Stimulated activated CD4-positive, alpha-beta T cell treated with anti-CD3 and anti-CD28 coated beads, Interleukin-15, amount 100 ng/mL, for 48 hours (primary cell): ENCODE measurements at places on chromosomes 1 and 21.

GRCh38 chr1:240170806-240171205, 79.1 kb downstream of the FMN2 start:
- DNase-seq = no peak

DNA sequence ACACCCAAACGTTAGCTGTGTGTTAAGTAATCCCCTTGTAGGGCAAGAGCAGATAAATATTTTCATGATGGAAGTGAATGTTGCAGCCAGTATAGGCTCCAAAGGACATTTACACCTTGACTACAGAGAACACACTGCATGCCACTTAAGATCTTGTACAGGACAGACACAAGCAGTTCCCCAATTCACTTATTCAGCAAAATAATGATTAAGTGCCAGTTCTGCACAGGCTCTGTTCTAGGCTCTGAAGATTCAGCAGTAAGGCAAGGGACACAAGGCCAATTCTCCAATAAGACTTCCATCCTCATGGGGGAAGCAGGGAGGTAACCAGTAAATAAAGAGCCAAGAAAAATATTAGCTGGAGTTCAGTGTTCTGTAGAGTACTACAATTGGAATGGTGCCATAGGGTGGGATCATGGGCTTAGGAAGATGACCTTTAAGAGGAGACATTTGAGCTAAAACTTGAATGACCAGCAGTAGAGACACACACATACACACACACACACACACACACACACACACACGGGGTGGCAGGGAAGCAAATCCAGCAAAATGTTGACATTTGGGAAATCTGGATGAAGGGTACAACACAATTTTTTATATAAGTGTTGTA, 199.9 kb upstream of the JUN start:
- no peak for DNase-seq

DNA sequence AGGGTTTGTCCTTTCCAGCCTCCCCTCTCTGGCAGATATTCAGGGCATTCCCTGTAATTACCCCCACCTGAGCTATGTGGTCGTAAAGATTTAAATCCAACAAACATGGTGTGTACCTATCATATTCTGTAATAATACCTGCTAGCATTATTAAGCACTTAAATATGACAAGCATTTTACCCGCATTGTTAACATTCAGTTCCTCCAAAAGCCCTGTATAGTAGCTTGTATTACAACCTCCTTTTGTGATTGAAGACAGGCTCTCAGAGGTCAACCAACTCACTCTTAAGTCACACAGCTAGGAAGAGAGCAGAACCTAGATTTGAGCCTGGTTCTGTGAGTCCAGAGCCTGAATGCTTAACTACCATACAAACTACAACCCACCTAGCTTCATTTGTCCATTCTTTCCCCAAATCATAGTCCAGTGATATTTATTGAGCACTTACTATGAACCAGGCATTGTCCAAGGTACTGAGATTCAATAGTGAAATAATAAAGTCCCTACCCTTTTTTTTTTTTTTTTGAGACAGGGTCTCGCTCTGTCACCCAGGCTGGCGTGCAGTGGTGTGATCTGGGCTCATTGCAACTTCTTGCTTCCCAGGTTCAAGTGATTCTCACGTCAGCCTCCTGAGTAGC, 13.8 kb upstream of the KDM4A start:
- no peak for DNase-seq

- peak; percentile 53 for DNase-seq
Measured at GRCh38 chr1:5509664-5510452, 482.4 kb downstream of the NPHP4 start.

- no peak for DNase-seq
Measured at GRCh38 chr1:112866151-112866550, 89.8 kb downstream of the SLC16A1 start.

- no peak for DNase-seq
Measured at GRCh38 chr1:15303935-15304334, 56.9 kb downstream of the FHAD1 start.

GRCh38 chr1:44422161-44422560, 17.1 kb downstream of the RNF220 start:
- no peak for DNase-seq

DNA sequence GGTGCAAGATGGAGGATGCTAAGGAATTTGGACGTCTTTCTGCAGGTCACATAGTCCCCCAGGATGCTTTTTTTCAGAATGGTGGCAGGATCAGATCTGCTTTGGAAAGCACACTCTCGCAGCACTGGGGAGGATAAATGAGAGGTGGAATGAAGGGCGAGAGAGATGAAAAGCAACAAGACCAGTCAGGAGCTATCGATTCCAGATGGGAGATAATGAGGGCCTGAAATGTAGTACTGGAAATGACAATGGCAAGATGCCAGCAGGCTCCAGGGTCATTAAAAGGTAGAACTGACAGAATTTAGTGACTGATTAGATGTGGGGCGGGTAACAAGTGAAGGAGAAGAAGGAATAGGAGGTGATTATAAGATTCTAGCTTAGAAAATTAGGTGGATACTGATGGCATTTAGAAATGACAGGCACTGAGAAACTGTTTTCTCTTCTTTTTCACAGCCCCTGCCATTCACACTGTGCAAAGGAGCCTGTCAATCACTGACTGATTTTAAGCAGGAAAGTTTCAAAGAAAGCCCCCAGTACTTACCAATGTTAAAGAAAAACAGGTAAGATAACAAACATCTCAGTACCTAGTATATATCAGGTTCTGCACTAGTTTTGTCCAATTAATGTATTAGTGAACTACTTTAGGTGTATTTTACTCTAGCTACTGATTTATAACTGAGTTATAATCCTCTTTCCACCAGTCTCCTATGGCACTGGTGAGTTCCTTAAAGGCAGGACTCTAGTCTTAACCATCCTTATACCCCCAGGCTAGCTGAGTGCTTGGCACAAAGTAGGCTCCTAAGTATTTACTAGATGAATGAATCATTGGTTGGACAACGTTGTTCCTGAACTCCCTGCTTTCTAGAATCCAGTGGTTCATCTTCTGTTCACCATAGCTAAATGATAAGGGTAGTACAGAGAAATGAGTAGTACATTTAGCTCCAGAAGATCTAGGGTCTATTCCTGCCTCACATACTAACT, 9.2 kb downstream of the PIGM start:
- no peak for DNase-seq

GRCh38 chr1:155012776-155013602, 10.4 kb downstream of the ZBTB7B start:
- no peak for DNase-seq

DNA sequence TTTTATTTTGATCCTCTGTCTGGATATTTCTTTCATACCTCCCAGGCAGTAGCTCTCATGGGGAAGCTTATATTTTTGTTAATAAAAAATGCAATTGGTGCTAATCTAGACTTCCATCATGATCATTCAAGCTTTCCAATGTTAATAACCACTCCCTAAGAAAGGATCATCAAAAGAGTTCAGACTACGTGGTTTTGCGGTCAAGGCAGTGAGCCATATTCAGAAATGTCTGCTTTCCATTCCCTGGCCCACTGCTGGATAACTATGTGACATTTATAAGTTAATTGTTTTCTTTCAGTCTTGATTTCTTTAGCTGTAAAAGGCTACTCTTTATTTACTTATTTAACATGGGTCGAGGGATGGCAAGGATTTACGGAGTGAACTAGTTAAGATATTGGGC, 414.6 kb downstream of the LMO4 start:
- DNase-seq = no peak

- no peak for DNase-seq
Measured at GRCh38 chr1:223079498-223079897, 63.5 kb downstream of the TLR5 start.

GRCh38 chr1:5481889-5482288, 510.3 kb downstream of the NPHP4 start:
- DNase-seq = peak; percentile 10

DNA sequence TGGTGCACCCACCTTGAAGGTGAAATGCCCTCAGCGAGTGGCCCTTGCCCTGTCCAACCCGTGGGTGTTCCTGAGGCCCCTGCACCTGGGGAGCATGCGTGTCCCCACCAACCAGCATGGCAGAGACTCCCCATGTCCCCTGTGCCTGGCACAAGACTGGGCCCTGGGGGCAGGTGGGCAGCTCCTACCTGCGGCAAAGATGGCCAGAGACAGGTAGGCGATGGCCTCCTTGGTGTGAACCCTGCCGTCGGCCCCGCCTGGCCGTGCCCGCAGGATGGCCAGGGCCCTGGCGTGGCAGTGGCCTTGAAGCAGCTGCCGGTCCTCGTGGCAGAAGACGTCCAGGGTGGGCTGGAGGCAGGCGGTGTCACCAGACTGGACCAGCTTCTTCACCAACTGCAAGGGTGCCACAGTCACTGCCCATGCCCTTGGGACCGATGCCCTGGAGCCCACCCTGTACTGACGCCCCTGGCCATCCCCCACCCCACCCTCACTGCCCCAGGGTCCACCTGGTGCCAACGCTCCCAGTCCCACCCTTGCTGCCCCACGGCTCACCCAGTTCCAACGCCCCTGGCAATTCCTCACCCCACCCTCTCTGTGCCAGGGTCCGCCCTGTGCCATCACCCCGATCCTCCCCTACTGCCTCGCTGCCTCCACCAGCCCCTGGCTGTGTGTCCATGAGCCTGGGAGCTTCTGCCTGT, 15.7 kb downstream of the TTC34 start:
- DNase-seq = no peak

- DNase-seq = no peak
Measured at GRCh38 chr1:199029855-199030254, 391.0 kb downstream of the PTPRC start.

- DNase-seq = no peak
Measured at GRCh38 chr1:230768903-230769570, 21.8 kb downstream of the CAPN9 start.

- no peak for DNase-seq
Measured at GRCh38 chr1:246117066-246117791, 389.9 kb downstream of the SMYD3 start.

DNA sequence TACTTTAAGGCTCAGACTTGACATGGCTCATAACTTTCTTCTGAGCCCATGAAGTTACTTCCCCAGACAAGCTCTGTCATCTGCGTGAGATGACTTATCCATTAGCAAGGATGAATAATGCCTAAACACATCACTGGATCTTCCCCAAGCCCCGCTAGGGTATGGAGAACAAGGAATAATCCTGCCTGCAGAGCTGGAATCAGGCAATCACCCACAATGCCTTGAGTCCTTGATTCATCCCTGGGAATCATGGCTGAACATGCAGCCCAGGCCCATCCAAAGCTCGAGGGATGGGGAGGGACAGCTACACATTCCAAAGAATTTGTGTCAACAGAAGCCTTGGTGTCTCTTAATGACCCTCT, 131.7 kb downstream of the PSMG1 start:
- DNase-seq = no peak

- no peak for DNase-seq
Measured at GRCh38 chr1:170593173-170594011, 61.4 kb downstream of the GORAB start.

- no peak for DNase-seq
Measured at GRCh38 chr1:12098786-12099185, 35.7 kb downstream of the TNFRSF8 start.

DNA sequence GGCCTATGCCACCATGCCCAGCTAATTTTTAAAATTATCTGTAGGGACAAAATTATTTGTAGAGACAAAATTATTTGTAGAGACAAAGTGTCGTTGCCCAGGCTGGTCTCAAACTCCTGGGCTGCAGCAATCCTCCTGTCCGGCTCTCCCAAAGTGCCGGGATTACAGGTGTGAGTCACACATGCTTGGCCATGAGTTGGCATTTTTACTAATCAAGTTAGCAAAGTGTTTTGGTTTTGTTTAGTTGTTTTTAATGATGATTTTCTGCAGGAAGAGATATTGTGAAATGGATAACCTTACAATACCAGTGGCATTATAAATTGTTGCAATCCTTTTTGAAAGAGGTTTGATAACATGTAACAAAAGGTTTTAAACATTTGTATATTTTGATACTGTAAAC, 65.3 kb upstream of the MAGI3 start:
- DNase-seq = no peak

DNA sequence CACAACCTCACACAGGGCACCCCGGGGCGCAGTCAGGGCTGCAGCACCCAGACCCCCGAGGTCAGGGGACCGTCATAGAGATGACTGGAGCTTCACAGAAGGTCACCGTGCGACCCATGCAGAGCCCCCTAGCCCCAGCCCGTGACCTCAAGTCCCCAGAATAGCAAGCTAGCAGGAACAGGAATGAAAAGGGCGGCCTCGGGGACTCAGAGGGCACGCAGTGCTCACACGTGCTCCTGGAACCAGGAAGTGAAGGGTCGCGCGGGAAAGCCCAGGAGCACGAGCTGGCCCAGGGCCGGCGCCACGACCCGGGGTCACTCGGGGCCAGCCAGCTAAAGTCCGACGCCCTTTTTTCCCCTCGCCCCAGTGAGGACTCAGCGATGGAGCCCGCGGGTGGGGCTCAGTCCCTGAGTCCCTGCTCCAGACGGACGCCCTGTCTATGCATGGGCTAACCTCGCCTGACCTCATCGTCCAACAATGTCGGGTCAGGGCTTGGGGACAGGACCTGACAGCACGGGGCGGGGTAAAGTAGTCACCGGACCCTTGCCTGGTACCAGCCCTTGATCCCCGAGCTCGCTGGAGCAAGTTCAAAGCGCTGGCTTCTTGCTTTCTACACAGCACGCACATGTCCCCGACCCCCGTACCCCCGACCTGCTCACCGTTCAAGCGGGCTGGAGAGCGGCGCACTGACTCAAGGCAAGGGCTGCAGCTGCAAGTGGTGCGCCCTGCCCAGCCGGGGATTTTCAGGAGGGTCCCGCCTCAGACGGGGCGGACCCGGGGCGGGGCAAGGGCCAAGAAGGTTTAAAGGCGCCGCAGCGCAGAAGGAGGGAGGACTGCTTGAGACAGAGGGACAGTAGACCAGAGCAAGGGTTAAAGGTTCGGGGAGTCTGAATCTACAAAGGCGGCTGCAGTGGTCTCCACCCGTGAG, at the start of gene TAGLN2:
TSS of gene TAGLN2 (minus strand) at position 717 of the 928 bp plus-strand sequence. CDS start 4,998 bp downstream, outside the sequence.
- peak; percentile 85 for DNase-seq

DNA sequence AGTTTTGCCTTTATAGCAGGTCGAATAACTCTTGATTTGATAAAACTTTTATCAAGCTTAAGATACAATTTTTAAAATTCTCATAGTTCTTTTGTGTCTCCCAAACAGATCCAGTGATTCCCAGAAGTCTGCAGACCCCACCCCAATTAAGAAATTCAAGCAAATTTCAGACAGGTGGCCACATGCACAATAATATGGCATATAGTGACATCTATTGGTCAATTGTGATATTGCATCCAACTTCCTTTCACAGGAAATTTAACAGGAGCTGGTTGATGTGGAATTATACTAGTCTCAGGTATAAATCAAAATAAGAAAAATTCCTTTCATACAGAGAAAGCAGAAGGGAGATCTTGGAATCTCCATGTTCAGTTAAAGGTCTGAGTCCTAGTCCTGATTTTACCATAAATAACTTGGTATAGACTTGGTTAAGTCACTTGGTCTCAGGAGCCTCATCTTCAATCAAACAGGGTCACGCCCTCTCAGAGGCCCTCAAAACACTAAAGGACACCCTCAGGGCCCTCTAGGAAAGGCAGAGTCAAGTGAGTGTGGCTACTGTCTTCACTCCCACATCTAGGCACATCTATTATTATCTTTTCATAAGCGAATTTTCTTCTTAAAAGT, 24.1 kb downstream of the PIGM start:
- no peak for DNase-seq
